Activated CD8-positive, alpha-beta T cell treated with anti-CD3 and anti-CD28 coated beads for 36 hours (primary cell): ENCODE measurements at places on chromosomes 2 and 18.
A peak's percentile ranks its signal among the peaks of the same experiment; 100 is the strongest.

DNA sequence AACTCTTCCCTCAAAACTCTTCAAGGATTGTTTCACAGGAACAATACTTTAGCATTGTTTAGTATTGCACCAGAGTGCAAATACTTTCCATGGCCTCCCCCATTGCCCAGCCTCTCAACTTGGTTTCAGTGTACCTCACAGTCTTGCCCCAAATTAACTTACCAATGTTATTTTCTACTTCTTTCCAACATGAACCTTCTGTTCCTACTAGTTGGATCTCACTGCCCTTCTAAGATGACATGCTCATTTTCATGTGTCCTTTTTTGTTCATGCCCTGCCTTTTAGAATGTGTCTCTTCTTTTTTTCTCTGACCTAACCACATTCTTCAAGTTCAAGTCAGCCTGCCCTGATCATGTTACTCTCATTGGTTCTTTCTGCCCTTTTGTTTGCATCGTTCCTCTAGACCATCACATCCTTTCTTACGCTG lies 4.1 kb downstream of the SPATS2L start:
- peaks cover 8% of the 10 kb centered on the region for H3K4me1 ChIP-seq
- H3K4me3 ChIP-seq = no peak overlapping the region
- peaks cover 35% of the 10 kb centered on the region for H3K27me3 ChIP-seq

DNA sequence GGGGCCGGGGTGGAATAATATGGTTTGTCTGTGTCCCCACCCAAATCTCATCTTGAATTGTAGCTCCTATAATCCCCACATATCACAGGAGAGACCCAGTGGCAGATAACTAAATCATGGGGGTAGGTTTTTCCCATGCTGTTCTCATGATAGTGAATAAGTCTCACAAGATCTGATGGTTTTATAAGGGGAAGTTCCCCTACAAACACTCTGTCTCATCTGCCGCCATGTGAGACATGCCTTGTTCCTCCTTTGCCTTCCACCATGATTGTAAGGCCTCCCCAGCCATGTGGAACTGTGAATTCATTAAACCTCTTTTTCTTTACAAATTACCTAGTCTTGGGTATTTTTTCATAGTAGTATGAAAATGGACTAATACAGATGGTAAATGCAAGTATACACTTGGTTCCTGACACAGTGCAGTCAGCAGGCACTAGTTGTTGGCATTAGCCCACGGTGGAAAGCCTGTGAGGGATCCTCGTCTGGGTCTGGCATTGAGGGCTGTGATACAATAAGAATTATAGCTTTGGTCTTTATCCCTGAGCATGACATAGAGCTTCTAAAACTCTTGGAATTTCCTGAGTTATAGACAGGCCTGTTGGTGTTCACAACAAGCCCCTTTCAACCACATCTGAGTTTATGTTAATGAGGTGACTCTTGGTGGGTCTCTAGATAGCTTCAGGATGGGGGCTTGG lies 135.8 kb downstream of the CABLES1 start:
- H3K4me1 ChIP-seq = peaks cover 29% of the 10 kb centered on the region
- peaks cover 36% of the 10 kb centered on the region for H3K36me3 ChIP-seq
- no peak overlapping the region for H3K27ac ChIP-seq
- no peak overlapping the region for H3K4me3 ChIP-seq
- H3K27me3 ChIP-seq = no peaks in the 10 kb centered on the region

GRCh38 chr2:238247841-238248453 lies 8.1 kb upstream of the HES6 start:
- no peaks in the 10 kb centered on the region for H3K4me1 ChIP-seq
- peaks cover 30% of the 10 kb centered on the region for H3K36me3 ChIP-seq
- H3K27ac ChIP-seq = no peak overlapping the region

DNA sequence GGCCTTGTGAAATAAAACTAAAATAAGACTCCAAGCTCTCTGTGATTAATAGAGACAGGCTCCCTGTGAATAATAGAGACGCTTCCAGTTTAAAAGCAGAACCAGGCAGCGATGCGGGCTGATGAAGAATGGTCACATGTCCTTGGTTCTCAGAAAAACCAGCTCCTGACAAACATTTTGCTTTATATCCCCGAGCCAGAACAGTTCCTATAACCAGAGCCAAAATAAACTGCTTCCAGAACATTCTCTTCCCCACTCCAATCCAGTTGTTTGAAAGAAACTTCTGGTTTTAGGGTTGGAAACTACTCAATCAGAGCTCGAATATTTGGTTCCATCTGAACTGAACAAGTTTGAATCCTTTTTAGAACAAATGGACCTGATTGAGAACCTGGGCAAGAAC lies 213.7 kb downstream of the TSN start:
- H3K4me1 ChIP-seq = no peaks in the 10 kb centered on the region
- no peaks in the 10 kb centered on the region for H3K36me3 ChIP-seq
- no peak overlapping the region for H3K27ac ChIP-seq
- DNase-seq = no peak

DNA sequence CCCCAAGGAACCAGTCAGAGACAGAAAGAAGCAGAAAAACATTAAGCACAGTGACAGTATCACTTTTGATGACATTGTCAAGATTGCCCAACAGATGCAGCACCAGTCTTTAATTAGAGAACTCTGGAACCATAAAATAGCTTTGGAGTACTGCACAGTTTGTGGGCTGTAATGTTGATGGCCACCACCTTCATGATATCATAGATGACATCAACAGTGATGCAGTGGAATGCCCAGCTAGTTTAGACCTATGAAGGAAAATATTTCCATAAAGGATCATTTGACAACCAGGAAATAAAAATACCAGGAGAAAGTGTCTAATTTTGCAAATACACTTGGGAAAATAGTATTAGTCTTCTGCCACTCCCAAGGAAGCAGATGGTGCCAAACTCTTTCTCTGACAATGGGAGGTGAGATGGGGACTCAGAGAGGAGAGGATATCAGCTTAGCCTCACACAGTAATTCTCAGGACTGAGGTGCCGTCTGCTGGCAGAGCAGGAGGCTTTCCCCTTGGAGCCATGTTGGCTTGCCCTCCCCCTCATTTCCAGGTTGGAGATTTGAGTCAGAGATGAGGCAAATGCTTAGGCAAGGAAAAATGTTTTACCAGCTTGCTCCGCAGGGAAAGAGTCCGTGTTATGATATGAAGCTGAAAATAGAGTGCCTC lies 107.5 kb upstream of the CELF4 start:
- H3K27ac ChIP-seq = no peak overlapping the region
- no peaks in the 10 kb centered on the region for H3K27me3 ChIP-seq
- H3K4me3 ChIP-seq = no peak overlapping the region

DNA sequence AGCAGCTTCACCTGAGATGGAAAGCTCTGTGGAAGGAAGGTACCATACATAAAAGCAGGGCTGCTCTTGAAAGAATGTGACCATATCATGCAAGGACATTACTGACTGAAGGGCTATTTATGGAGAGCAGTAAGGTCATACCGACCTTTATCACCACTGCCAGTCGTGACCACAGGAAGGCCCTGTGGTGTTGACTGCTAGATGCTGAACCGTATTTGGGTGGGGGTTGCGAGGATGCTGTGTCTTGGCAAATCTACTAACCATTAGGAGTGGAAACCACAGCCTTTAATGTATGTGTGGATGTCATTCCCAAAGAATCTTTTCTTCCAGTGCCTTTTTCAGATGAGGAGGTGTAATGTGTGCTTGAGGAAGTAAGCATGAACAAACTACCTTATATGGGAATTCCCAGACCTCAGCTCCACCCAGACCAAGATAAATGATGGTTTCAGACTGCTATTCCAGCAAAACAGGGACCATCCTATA lies 60.8 kb downstream of the LIMS1 start:
- H3K36me3 ChIP-seq = no peaks in the 10 kb centered on the region
- H3K27me3 ChIP-seq = no peaks in the 10 kb centered on the region
- DNase-seq = peak; percentile 62
- peak overlapping the region; percentile 2 for H3K4me3 ChIP-seq
- H3K27ac ChIP-seq = peak overlapping the region; percentile 84
- peaks cover 50% of the 10 kb centered on the region for H3K4me1 ChIP-seq

DNA sequence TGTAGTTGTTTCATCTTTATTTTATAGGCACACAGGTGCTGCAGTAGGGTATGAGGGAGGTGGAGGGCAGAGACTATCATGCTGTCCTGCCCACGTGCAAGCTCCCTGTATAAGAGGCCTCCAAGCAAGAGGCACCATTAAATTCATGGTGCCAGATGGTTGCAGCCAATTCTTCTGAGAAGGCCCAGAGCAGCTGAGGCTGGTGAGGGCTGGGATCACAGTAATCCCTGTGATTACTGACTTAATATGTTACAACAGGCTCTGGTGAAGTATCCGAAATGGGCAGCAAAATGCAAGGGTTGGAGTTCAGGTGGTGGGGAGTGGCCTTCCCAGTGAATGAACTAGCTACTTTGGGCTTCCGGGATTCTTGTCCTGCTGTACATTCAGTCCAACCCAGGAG lies 191.9 kb upstream of the SMAD2 start:
- H3K4me1 ChIP-seq = peaks cover 10% of the 10 kb centered on the region
- H3K27me3 ChIP-seq = peaks cover 4% of the 10 kb centered on the region
- no peak overlapping the region for H3K27ac ChIP-seq
- no peak for DNase-seq

- no peaks in the 10 kb centered on the region for H3K27me3 ChIP-seq
- H3K27ac ChIP-seq = no peak overlapping the region
- no peak overlapping the region for H3K4me3 ChIP-seq
- no peaks in the 10 kb centered on the region for H3K4me1 ChIP-seq
- no peaks in the 10 kb centered on the region for H3K36me3 ChIP-seq
These were observed 167.5 kb downstream of the ALK start for GRCh38 chr2:29753671-29754444.

DNA sequence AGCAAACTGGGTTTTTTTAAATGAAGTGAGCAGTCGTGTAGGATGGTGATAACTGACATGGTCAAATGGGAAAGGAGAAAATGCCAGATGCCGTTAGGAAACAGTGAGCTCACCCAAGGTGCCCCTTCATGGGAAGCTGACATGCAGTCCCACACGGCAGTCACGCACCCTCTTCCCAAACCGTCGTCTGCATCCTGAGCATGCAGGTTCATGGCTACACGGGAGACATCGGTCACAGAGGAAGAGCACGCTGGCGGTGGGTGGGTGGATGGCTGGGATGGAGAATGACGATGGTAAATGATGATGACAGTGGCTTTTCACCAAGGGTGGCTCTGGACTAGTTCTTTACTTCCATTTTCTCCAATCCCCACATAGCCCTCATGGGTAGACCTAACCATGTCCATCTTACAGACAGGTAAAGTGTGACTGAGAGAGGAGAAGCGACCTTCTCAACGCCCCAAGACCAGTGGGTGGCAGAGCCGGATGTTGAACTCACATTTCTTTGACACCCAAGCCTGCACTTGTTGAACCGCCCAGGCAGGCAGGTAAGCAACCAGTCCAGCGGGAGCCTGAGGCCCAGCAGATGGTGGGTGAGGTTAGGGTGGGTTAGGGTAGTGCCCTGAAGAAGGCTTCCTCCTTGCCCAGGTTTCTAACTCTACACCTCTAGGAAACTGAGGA lies 44.5 kb downstream of the TNS1 start:
- H3K27ac ChIP-seq = no peak overlapping the region
- no peak overlapping the region for H3K4me3 ChIP-seq
- H3K27me3 ChIP-seq = no peaks in the 10 kb centered on the region
- H3K4me1 ChIP-seq = no peaks in the 10 kb centered on the region
- no peaks in the 10 kb centered on the region for H3K36me3 ChIP-seq

GRCh38 chr2:54176577-54176976 lies 61.2 kb downstream of the ACYP2 start:
- no peaks in the 10 kb centered on the region for H3K36me3 ChIP-seq
- no peak overlapping the region for H3K27ac ChIP-seq
- no peak overlapping the region for H3K4me3 ChIP-seq
- H3K4me1 ChIP-seq = no peaks in the 10 kb centered on the region
- peak; percentile 19 for DNase-seq

GRCh38 chr2:118492335-118492734 lies 355.1 kb downstream of the EN1 start:
- peaks cover 4% of the 10 kb centered on the region for H3K27me3 ChIP-seq
- H3K4me1 ChIP-seq = no peaks in the 10 kb centered on the region
- H3K4me3 ChIP-seq = no peak overlapping the region
- no peak for DNase-seq

- no peak overlapping the region for H3K27ac ChIP-seq
- H3K27me3 ChIP-seq = peaks cover 2% of the 10 kb centered on the region
- DNase-seq = no peak
- no peaks in the 10 kb centered on the region for H3K4me1 ChIP-seq
These were observed 280.8 kb downstream of the SETBP1 start for GRCh38 chr18:44961288-44961995.

GRCh38 chr2:238445409-238446190 lies 18.9 kb downstream of the ASB1 start:
- peaks cover 31% of the 10 kb centered on the region for H3K4me1 ChIP-seq
- no peak overlapping the region for H3K27ac ChIP-seq
- peaks cover 52% of the 10 kb centered on the region for H3K36me3 ChIP-seq
- no peak for DNase-seq
- H3K27me3 ChIP-seq = no peaks in the 10 kb centered on the region

GRCh38 chr2:143830476-143830875 lies 689.4 kb downstream of the ZEB2 start:
- no peaks in the 10 kb centered on the region for H3K27me3 ChIP-seq
- no peaks in the 10 kb centered on the region for H3K36me3 ChIP-seq
- H3K4me3 ChIP-seq = no peak overlapping the region
- H3K4me1 ChIP-seq = no peaks in the 10 kb centered on the region

GRCh38 chr2:149568138-149568537 lies 19.4 kb downstream of the MMADHC start:
- no peak overlapping the region for H3K27ac ChIP-seq
- no peaks in the 10 kb centered on the region for H3K27me3 ChIP-seq
- H3K4me1 ChIP-seq = no peaks in the 10 kb centered on the region
- no peak for DNase-seq
- peaks cover 25% of the 10 kb centered on the region for H3K36me3 ChIP-seq
- H3K4me3 ChIP-seq = no peak overlapping the region

- no peaks in the 10 kb centered on the region for H3K4me1 ChIP-seq
- H3K4me3 ChIP-seq = no peak overlapping the region
- no peak for DNase-seq
- H3K27ac ChIP-seq = no peak overlapping the region
These were observed 327.6 kb downstream of the NCKAP5 start for GRCh38 chr2:133240491-133241223.

- no peak overlapping the region for H3K4me3 ChIP-seq
- H3K4me1 ChIP-seq = no peaks in the 10 kb centered on the region
- H3K36me3 ChIP-seq = no peaks in the 10 kb centered on the region
- no peak for DNase-seq
- H3K27ac ChIP-seq = no peak overlapping the region
These were observed 255.3 kb upstream of the POU3F3 start for GRCh38 chr2:104598636-104599035.

GRCh38 chr2:217520356-217521010 lies 482.3 kb downstream of the TNS1 start:
- H3K36me3 ChIP-seq = no peaks in the 10 kb centered on the region
- no peaks in the 10 kb centered on the region for H3K27me3 ChIP-seq
- peaks cover 6% of the 10 kb centered on the region for H3K4me1 ChIP-seq

DNA sequence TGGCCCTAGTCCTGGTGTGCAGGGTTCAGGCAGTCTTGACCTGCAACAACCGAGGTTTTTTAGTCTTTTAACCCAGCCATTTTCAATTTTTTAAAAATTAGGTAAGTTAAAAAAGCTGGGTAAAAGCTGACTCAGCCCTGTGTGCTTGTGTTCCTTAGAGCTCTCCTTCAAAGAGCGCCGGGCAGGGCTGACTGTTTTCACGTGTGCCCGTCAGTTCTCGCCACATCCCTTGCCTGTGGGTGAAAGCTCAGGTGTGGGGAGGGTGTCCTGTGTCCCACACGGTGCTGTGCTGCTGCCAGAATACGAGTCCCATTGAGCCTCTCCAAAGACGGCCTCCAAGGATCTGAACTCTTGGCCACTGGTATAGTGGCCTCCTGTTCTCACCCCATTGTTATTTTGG lies 5.3 kb upstream of the ANO7 start:
- no peaks in the 10 kb centered on the region for H3K27me3 ChIP-seq
- no peak overlapping the region for H3K4me3 ChIP-seq
- H3K4me1 ChIP-seq = peaks cover 5% of the 10 kb centered on the region
- H3K36me3 ChIP-seq = peaks cover 6% of the 10 kb centered on the region
- H3K27ac ChIP-seq = no peak overlapping the region
- DNase-seq = no peak
